ENCODE measurements at places on chromosomes 1 and 21.

DNA sequence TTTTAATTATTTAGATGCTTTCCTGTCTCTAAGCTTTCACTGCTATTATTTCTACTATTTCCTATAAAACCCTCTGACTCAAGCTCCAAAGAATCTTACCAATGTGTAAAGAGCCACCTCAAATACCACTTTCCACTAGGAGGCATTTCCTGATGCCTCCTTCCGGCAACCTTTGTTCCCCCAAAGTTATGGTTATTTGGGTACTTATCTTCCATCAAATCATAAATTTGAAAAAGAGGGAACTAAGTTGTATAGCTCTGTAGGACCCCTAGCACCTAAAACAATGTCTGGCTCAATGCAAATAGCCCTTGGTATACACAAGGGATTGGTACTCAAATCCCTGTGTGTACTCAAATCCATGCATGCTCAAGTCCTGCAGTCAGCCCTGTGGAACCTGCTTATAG lies 79.6 kb downstream of the NME7 start:
- no peak for DNase-seq

DNA sequence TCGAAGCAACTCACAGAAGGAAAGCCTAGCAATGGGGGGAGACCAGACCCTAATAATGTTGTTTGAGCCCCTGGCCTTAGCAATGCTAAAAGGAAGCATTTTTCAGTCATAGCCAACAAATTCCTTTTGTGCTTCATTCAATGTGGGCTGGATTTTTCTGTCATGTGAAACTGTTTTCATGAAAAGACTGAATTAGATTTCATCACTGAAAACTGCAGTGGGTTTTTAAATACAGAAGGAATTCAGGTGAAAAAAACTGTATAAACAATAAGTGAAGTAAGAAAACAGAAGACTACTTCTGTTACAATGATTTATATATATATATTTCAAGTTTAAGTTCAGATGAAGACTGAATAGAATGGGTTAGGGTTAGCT lies 204.8 kb downstream of the SMYD3 start:
- DNase-seq, result no peak

DNA sequence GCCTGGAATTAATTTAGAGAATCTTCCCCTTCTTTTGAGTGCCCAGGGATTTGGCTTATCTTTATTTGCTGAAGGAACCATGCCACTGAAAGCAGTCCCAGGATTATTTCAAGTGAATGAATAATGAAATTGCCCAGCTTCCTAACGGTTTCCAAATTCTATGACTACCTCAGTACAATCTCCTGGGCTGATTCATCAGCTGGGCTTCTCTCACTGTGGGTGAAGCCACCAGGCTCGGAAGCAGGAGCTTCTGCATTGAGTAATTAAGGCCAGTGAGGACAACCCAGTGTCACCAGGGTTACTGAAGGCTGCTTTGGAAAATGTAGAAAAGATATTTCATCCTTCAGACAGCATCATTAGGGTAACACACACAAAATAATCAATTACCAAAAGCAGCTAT lies 169.8 kb downstream of the DAB1 start:
- DNase-seq, result no peak

DNA sequence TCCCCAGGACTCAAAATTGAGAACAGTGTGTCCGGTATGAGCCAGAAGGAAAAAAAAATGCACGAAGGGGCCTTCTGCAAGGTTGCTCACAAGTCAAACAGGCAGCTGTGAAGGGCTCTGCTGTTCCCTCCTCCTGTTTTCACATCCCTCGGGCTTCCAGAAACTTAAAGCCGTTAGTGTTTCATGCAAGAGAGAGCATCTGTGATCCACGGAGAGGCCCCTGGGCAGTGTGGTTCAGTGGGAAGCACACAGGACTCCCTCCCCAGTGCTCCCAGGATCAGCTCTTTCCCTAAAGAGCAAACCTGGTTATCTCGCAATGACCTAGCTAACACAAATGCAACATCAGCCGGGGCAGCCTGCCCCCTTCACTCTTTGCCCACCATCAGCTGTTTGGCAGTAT lies 2.9 kb upstream of the MATN1 start:
- no peak for DNase-seq

GRCh38 chr1:239389703-239390102 lies 3.3 kb downstream of the CHRM3 start:
- no peak for DNase-seq

GRCh38 chr1:238404481-238404880 lies 513.8 kb upstream of the ZP4 start:
- no peak for DNase-seq

- no peak for DNase-seq
Measured at GRCh38 chr1:93483200-93483599, 35.3 kb downstream of the FNBP1L start.

DNA sequence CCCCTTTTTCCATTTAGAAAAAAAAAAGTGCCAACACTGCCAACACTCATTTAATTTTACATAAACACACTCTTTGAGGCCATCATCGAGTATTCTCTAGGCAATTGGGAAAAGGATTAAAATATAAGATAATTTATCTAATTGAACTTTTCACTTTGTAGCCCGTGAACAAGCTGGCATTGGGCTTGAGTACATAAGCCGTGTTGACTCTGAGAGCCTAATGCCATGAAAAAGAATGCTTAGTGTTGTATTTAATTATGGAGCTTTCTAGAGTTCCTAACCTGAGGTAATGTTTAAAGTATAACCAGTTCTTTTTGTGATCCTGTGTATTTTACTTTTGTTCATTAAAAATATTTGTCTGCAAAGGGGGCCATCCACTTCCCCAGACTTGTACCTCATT lies 193.8 kb downstream of the LYPLAL1 start:
- DNase-seq, result no peak

DNA sequence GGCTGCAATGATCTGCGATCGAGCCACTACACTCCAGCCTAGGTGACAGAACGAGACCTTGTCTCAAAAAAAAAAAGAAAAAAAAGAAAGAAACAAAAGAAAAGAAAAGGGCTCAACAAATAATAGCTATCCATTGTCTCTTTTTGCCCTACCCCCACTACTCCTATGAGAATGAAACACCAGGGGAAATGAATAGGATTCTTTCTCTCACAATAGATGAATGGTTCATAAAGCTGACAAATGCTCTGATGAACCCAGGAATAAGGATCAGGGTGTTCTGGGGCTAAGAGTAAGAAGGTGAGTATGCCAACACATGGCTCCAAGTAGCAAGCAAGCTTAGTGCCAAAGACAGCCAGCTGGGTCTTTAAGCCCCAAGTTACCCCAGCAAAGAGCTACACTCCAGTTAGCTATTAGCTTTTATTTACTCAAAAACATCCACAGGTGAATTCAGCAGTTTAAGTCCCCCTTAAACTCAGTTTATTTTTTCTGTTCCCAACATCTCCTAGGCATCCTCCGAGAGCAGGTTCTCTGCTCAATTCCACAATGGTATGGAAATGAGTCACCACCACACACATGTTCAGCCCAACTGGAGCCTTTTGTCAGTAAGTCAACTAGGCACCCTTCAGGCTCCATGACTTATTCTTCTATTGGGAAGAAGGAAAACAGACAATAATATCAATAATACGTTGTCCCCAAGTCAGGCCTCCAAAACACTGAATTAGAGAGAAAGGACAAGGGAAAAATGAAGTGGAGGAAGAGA lies 4.2 kb downstream of the ADORA3 start:
- DNase-seq, result no peak

- DNase-seq, result no peak
Measured at GRCh38 chr1:91851130-91852010, 34.6 kb downstream of the TGFBR3 start.

Data from hematopoietic multipotent progenitor cell (in vitro differentiated cells).